ENCODE measurements at places on chromosomes 11 and 22.

DNA sequence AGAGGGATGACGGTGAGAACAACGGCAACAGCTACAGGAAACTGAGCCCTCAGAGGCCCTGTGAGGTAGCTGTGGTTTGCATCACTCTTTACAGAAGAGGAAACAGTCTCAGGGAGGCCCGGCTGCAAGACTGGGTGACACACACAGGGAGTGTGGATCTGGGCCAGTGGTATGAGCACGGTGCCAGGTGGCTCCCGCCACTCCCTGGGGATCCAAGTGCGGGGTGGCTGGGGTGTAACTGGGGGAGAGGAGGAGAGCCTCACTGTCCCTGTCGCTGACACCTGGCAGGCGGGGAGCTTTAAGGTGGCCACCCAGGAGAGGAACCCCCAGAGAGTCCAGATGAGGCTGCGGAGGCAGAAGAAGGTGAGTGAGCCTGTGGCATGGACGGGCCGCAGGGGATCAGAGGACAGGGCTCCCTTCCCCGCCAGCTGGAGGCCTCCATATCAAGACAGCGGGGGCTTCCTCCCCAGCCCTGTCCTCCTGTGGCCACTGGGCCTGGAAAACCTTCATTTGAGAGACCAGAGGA lies 5.6 kb downstream of the RGL4 start:
- peak; percentile 46 for DNase-seq

GRCh38 chr11:47186076-47186699 lies at the start of gene PACSIN3:
Gene PACSIN3, minus strand, starts transcription at chr11:47186434. Its CDS starts 3,707 bp downstream, at chr11:47182727.
- DNase-seq: peak; percentile 7

- peak; percentile 2 for DNase-seq
Observed at GRCh38 chr11:115503083-115503885, 931 bp downstream of the CADM1 start.

DNA sequence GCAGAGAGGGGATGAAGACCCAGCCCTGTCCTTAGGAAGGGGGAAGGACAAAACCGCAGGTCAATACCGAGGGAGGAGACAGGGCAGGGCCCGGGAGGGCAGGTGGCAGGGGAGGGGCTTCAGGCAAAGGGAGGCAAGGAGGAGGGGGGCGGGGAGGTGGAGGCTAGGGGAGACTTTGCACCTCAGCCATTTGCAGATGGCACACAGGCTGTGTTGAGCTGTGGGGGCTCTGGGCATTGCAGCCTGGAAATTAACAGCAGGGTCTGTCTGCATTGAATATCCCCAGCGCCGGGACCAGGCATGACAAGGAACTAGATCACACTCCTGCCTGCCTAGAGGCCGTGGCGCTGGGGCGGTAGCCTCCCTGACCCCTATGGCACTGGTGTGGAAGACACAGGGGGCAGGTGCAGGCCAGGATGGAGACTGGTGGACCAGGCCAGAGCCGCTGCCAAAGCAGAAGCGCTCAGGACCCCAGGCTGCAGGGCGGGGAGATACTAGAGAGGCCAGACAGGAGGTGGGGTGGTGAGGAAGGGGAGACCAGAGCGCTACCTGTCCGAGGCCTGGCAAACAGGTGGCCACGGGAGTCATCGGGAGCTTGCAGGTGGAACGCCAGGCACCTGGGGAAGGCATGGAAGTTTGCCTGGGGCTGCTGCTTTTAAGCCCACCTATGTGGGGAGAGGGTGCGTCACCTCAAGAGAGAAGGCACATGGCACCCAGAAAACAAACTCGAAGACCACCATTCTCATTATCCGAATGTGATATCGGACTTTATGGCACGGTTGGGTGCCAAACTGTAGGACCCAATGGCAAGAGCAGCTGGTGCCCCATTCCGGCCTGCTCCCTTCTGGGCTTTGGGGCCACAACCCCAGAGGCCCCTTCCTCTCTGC lies 11.5 kb downstream of the CBX6 start:
- DNase-seq: no peak

DNA sequence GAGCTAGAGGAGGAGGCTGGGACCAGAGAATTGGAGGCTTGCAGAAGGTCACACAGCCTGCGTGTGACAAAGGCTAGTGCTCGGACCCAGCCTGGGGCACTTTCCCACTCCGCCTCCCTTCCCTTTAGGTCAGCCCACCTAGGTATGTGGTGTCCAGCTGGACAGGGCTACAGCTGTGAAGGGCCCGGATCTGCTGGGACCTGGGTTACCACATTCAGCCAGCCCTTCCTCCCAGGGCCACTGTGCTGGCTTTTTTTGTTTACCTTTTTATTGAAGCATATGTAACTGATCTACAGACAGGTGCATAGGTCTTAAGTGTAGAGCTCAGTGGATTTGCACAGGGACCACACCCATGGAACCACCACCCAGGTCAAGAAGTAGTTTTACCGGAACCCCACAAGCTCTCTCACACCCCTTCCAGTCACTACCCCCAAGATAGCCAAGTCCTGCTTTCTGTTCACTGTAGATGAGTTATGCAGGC lies 8.7 kb downstream of the CAPN5 start:
- no peak for DNase-seq

DNA sequence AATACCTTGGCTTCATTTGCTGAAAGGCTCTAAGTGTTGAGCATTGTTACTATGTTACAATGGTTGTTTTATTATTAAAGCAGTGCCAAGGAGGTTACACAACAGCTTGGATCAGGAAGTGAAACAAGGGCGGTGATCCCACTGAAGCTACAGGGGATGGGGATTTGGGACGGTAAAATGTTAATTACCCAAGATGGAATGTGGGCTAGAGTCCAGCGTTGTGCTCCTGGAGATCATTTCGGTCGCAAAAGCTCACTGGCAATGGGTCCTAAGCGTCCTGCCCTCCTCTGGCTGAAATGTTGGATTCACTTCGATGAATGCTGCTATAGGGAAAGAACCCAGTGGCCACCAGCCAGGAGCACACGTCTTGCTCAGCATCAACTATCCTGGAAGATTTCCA lies 48.3 kb downstream of the FAM83F start:
- DNase-seq: no peak

DNA sequence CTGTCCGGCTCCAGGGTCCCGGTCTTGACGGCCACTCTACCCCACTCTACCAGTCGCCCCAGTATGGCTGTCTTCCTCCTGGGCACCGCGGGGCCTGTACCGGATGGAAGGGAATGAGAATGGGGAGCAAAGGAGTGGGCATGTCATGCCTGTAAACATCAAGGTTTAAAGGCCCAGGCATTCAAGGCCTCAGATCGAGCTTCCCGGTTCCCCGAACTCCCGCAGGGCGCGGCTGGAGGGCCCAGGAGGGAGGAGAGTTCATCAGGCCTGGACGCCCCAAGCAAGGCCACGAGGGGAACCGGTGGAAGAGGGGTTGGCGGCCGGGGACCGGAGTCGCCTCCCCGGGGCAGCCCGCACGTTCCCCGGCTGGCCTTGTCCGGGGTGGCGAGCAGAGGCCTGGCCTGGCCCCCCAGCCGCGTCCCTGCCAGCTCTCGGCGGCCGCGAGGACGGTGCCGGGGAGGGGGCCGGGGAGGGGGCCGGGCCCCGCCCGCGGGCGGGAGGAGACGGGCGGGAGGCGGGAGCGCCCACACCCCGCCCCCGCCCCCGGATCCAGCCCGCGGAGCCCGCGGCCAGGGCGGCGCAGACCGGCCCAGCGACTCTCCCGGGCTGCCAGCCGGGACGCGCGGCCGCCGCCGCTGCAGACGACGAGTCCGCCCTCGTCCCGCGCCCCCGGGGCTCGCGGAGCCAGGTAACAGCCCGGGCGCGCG lies at the start of gene CDC42EP1:
CDC42EP1 (plus strand) TSS at position 580 of the 707 bp plus-strand sequence. CDS start 5,870 bp downstream, outside the sequence.
- DNase-seq: no peak

GRCh38 chr11:42255906-42256305 lies 796.5 kb upstream of the LRRC4C start:
- DNase-seq: no peak

- no peak for DNase-seq
Observed at GRCh38 chr22:19106886-19107729, 15.1 kb downstream of the DGCR2 start.

DNA sequence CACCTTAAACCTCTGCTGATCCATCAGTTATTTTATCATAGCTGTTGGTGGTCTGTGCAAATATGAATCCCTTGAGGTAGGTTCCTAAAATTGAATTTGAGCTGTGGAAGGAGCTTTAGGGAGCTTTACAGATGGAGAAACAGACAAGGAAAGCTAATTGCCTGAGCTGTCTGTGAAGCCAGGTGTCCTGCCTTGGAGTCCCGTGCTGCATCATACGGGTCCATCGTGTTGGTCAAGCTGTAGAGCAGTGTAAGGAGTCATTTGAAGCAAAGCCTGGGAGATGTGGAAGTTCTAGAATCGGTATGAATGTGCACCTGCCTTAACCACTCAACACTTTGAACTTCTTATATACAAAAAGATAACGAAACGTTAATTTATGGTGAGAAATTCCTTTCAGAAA lies 1.0 kb downstream of the POLA2 start:
- DNase-seq: no peak

GRCh38 chr22:38841211-38841610 lies 2.6 kb downstream of the NPTXR start:
- no peak for DNase-seq

- DNase-seq: no peak
Observed at GRCh38 chr11:134027671-134028070, 41.2 kb upstream of the JAM3 start.

DNA sequence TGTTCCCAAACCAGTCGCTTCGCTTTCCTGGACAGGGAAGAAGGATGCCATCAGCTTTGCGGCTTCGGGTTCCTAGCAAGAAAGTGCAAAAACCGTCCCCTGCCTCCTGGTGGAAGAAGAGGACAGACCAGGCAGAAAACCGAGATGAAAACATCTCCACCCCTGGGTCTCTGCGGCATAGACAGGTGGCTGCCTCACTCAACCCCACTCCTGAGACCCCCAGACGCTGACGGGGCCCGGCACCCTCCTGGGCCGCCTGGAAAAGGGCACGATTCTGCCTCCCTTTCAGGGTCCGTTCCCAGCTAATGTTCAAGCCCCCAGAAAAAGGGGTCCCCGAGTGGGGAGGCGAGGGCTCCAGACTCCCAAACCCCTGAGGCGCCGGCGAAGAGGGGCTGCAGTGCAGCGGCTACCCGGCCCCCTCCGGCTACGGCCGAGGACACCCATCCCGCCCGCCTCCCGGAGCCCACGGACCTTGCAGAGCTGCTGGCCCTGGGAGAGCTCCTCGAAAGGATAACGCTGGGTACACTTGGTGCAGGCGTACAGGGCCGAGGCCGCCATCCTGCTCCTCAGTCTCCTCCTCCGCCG lies 569 bp downstream of the FAM76B start:
- DNase-seq: peak; percentile 1

- no peak for DNase-seq
Observed at GRCh38 chr22:39179841-39180335, 27.4 kb upstream of the CBX7 start.

- DNase-seq: no peak
Observed at GRCh38 chr22:48654492-48654891, 1173.2 kb downstream of the BRD1 start.

- DNase-seq: no peak
Observed at GRCh38 chr11:78331711-78332110, 85.9 kb downstream of the GAB2 start.

DNA sequence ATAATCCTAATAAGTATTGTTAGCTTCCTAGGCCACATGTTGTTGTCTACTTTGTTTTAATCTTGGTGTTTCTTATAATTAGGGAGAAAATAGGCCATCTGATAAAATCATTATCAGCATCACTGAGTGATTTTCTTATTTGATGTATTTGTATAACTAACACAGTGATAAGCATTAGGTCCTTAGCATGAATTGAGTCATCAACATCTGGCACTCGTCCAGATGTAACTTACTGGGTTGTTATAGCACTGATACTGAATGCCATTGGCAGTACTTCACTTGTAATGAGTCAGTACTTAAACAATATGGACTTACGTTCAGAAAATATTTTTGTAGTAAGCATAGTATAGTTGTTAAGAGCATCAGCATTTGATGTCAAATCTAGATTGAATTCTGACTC lies 16.2 kb downstream of the API5 start:
- DNase-seq: no peak

DNA sequence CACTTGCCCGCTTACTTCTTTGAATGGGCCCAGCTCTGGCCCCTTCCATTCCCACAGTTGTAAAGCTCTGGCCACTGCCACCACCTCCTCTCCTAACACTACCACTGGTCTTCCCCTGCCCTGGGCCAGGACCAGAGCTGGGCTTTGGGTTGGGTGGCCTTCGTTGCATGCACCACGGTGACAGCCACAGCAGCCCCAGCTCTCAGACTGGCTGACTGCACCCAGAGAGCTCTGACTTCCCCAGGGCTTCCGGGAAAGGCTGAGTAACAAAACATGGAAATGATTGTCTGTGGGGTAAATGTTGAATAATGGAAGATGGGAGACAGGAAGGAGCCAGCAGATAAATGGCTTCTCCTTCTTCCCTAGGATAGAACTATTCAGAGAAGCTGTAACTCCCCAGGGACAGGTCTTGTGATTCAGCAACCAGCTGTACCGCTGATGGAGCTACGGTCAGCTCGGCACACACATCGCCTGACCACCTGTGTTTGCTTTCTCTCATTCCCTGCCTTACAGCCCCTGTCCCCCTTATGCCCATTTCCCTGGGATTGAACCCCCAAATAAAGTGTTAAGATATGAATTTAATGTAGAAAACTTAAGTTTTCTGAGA lies 27.6 kb downstream of the SCN4B start:
- no peak for DNase-seq

- DNase-seq: peak; percentile 1
Observed at GRCh38 chr11:2806351-2807024, 79.1 kb downstream of the CDKN1C start.

DNA sequence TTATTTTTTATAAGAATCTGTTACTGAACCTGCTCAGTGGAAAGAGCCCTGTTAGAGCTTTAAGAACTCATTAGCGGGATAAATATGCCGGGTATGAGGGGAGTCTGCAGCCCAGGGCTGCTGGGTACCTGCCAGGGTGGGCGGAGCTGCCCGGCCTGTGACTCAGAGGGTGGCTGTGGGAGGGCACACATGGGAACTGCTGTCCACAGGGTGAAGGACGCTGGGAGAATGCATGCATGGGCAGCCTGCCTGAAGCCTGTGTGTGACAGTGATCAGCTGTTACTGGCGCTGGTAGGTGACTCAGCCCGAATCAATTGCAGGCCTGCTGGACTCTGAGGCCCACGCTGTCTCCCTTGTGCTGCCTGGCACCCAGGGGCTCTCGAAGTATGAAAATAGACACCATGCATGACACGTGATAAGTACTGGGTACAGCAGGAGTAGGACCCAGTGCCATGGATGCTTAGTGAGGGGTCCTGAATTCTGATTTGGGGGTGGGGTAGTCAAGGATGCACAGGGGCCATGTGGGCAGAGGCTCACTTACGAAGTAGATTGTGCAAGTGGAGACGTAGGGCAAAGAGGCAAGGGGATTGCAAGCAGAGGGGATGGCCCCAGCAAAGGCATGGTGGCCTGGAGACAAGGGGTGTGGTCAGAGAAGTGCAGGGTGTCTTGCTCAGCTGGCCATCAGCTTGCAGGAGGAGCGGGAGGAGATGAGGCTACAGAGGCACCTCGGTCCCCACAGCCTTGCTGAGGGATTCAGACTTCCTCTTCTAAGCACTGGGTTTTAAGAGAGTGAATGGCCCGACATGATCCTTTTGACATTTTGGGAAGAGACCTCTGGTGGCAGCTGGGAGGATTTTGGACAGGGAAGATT lies 36.5 kb downstream of the GRIK4 start:
- DNase-seq: no peak

GRCh38 chr11:96204721-96205459 lies 138.1 kb downstream of the MAML2 start:
- DNase-seq: no peak

All from stimulated activated CD4-positive, alpha-beta T cell treated with anti-CD3 and anti-CD28 coated beads, Interleukin-15, amount 100 ng/mL, for 1 hour (primary cell).